ENCODE measurements at places on chromosomes 1 and 21. TPM values are rescaled to one million over a fixed set of nuclear protein-coding genes. Genes with fewer than 3 reads are reported as not detected.

DNA sequence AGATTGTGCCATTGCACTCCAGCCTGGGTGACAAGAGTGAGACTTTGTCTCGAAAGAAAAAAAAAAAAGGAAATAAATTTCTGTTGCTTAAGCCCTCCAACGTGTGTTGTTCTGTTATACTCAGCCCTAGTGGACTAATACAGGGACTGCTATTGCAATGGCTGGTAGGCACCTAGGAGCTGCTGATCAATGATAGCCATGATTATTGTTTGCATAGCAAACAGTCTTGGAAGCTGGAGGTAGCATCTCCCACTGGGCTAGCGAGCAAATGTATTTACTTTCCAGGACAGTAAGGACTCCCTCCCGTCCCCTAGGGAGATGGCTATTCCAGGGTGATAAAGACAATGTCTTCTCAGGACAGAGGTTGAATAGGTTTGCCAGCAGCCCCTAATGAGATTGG lies 13.5 kb upstream of the TNFRSF8 start:
- H3K27me3 ChIP-seq: peaks cover 10% of the 10 kb centered on the region
- H3K27ac ChIP-seq: no peak overlapping the region
- no peak for DNase-seq
- peaks cover 34% of the 10 kb centered on the region for H3K4me1 ChIP-seq
- H3K4me3 ChIP-seq: no peak overlapping the region
- no peaks in the 10 kb centered on the region for H3K36me3 ChIP-seq

GRCh38 chr1:93080179-93080823 lies 1.2 kb downstream of the MTF2 start:
- H3K4me3 ChIP-seq: peak overlapping the region; percentile 98
- H3K27me3 ChIP-seq: no peaks in the 10 kb centered on the region
- peaks cover 24% of the 10 kb centered on the region for H3K36me3 ChIP-seq
- H3K27ac ChIP-seq: peak overlapping the region; percentile 96

Gene TACSTD2
- total RNA-seq: 0.21 TPM

GRCh38 chr1:232273011-232273410 lies 356.9 kb downstream of the SIPA1L2 start:
- H3K4me3 ChIP-seq: no peak overlapping the region
- H3K4me1 ChIP-seq: no peaks in the 10 kb centered on the region
- peaks cover 8% of the 10 kb centered on the region for H3K27me3 ChIP-seq
- DNase-seq: no peak
- H3K36me3 ChIP-seq: no peaks in the 10 kb centered on the region
- no peak overlapping the region for H3K27ac ChIP-seq

- H3K4me3 ChIP-seq: no peak overlapping the region
- no peaks in the 10 kb centered on the region for H3K36me3 ChIP-seq
- peaks cover 38% of the 10 kb centered on the region for H3K27me3 ChIP-seq
- H3K4me1 ChIP-seq: peaks cover 5% of the 10 kb centered on the region
These were observed 44.2 kb upstream of the RGS2 start for GRCh38 chr1:192764675-192765074.

Gene BCL2L15
- total RNA-seq: 1.7 TPM

DNA sequence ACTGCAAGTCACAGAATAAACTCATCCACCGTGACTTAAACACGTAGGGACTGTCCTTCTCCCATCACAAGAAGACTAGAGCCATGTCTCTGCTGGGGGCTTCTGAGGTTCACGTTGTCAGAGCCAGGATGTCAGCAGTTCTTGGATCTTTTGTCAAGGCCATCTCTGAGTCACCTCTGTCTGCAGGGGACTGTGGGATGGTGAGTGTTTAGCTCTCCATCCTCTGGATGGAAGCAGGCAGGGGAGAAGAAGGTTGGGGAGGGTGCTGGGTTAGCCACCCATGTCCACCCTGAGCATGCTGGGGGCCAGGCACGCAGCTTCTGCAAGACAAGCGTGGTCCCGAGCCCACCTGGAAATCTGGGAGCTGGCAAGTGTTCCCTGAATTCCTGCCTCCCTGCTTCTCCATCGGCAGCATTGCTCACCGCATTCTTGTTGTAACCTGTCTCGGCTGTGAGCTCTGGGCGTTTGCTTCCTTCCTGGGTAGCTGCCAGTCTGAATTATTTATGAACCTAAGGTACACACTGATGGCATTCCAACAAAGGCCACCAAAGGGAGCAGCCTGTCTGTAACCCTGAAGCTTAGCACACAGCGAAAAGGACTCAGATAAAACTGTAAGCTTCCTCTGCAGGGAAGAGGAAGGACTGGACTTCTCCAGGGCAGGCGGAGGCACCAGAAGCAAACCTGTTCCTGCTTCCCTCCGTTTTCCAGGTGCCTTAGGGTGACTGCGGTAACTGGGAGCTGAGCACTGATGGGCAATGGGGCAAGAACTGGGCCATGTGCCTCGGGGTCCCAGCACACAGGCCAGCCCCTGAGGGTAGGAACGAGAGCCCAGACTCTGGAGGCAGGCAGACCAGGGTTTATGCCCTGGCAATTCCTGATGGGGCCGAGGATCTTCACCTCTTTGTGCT lies 88.6 kb downstream of the RIPK4 start:
- no peaks in the 10 kb centered on the region for H3K36me3 ChIP-seq
- H3K4me1 ChIP-seq: no peaks in the 10 kb centered on the region
- H3K4me3 ChIP-seq: no peak overlapping the region
- no peak overlapping the region for H3K27ac ChIP-seq

DNA sequence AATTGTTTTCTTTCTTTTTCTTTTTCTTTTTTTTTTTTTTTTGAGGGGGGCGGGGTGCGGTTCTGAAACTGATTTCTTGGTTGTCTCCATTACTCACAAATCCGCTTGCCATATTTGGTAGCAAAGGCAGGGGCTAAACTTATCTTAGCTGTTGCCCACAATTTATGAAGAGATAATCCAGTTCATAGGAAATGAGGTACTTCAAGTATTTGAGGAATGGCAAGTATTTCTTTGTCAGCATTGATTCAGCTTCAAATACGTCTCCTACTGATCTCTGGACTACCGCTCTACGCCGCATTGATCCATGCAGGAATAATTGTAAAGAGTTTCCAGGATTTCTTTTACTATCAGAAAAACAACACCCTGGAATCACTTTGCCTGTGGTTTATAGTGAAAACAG lies 289.2 kb upstream of the DPYD start:
- no peaks in the 10 kb centered on the region for H3K4me1 ChIP-seq
- DNase-seq: no peak
- H3K36me3 ChIP-seq: no peaks in the 10 kb centered on the region
- no peak overlapping the region for H3K27ac ChIP-seq

GRCh38 chr1:54361342-54361741 lies 44.9 kb downstream of the SSBP3 start:
- no peak overlapping the region for H3K27ac ChIP-seq
- no peak overlapping the region for H3K4me3 ChIP-seq
- no peak for DNase-seq
- H3K36me3 ChIP-seq: peaks cover 8% of the 10 kb centered on the region
- no peaks in the 10 kb centered on the region for H3K27me3 ChIP-seq

GRCh38 chr1:152495066-152495675 lies 15.4 kb upstream of the LCE5A start:
- H3K36me3 ChIP-seq: no peaks in the 10 kb centered on the region
- H3K27me3 ChIP-seq: peaks cover 6% of the 10 kb centered on the region
- DNase-seq: peak; percentile 37
- no peaks in the 10 kb centered on the region for H3K4me1 ChIP-seq
- H3K4me3 ChIP-seq: no peak overlapping the region

Gene SLC22A15
- 1.5 TPM for total RNA-seq

DNA sequence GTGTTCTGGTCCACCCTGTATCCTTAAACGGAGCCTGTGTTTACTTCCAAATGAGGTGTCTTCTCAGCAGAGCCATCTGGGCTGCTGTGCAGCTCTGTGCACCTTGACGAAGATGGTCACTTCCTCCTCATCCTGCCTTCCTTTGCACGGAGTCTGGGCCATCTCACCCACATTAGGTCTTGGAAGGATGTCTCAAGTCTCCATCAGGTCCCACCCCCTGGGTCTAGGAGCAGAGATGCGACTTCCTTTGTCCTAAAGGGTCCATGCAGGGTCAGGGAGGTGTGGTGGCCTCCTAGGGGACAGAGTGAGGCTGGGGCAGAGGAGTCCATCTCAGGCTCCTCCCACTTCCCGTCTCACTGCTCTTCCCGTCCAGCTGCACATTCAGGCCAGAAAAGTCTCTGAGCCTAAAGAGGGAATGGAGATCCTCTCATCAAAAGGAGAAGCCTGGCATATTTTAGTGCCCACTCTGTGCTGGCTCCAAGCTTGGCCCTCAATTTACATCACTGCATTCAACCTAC lies 209.2 kb downstream of the MATN1 start:
- H3K36me3 ChIP-seq: no peaks in the 10 kb centered on the region
- H3K4me1 ChIP-seq: no peaks in the 10 kb centered on the region
- no peak overlapping the region for H3K4me3 ChIP-seq

- peak; percentile 63 for DNase-seq
- peak overlapping the region; percentile 80 for H3K4me3 ChIP-seq
- H3K27ac ChIP-seq: no peak overlapping the region
- H3K4me1 ChIP-seq: peaks cover 15% of the 10 kb centered on the region
These were observed 543 bp upstream of the KCNJ10 start for GRCh38 chr1:160070243-160071163.

Gene HSF2BP
- 1.3 TPM for total RNA-seq

GRCh38 chr21:29800056-29800455 lies 139.7 kb downstream of the GRIK1 start:
- H3K4me1 ChIP-seq: no peaks in the 10 kb centered on the region
- H3K27ac ChIP-seq: no peak overlapping the region
- no peak overlapping the region for H3K4me3 ChIP-seq
- H3K27me3 ChIP-seq: peaks cover 26% of the 10 kb centered on the region
- H3K36me3 ChIP-seq: no peaks in the 10 kb centered on the region
- no peak for DNase-seq

GRCh38 chr1:7198664-7199063 lies 413.4 kb downstream of the CAMTA1 start:
- H3K4me1 ChIP-seq: no peaks in the 10 kb centered on the region
- DNase-seq: no peak
- no peak overlapping the region for H3K4me3 ChIP-seq
- no peak overlapping the region for H3K27ac ChIP-seq
- H3K36me3 ChIP-seq: no peaks in the 10 kb centered on the region
- peaks cover 7% of the 10 kb centered on the region for H3K27me3 ChIP-seq

Gene OLIG2
- total RNA-seq: not detected

GRCh38 chr1:105785021-105785420 lies 1271.5 kb upstream of the PRMT6 start:
- H3K27ac ChIP-seq: no peak overlapping the region
- no peaks in the 10 kb centered on the region for H3K4me1 ChIP-seq
- no peak for DNase-seq
- no peaks in the 10 kb centered on the region for H3K27me3 ChIP-seq
- H3K4me3 ChIP-seq: no peak overlapping the region

GRCh38 chr1:248858096-248858890 lies 592 bp downstream of the ZNF692 start:
- peak overlapping the region; percentile 94 for H3K27ac ChIP-seq
- H3K36me3 ChIP-seq: peaks cover 11% of the 10 kb centered on the region
- H3K27me3 ChIP-seq: no peaks in the 10 kb centered on the region
- peak overlapping the region; percentile 95 for H3K4me3 ChIP-seq

DNA sequence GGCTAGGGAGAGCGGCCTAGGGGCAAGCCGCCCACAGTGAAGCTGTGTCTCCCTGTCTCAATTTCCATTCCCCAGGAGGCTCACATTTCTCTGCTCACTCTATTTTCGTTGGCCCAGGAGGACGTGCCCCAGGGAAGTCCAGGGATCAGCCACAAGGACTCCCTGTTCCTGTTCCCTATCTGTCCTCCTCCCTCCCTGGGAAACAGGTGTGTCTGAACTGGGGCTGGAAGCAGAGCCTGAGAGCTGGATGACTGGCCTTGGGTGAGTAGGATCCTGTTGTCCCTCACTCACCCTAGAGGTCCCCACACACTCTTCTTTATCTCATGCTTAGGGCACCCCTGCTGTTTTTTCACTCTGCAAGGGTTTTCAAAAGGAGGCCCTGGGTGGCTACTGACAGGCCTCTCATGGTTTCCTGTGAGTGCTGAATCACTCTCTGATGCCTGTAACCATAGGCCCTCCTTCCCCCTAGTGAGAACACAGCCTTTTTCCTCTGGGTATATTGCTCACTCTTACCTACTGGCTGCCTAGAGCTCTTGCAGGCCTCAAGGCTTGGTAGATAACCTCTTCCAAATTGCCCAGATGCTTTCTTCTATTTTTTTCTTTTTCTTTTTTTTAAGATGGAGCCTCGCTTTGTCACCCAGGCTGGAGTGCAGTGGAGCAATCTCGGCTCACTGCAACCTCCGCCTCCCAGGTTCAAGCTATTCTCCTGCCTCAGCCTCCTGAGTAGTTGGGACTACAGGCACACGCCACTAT lies 3.3 kb upstream of the UTP11 start:
- peak overlapping the region; percentile 71 for H3K4me3 ChIP-seq
- H3K36me3 ChIP-seq: peaks cover 11% of the 10 kb centered on the region
- peaks cover 56% of the 10 kb centered on the region for H3K4me1 ChIP-seq
- no peaks in the 10 kb centered on the region for H3K27me3 ChIP-seq
- DNase-seq: peak; percentile 83

DNA sequence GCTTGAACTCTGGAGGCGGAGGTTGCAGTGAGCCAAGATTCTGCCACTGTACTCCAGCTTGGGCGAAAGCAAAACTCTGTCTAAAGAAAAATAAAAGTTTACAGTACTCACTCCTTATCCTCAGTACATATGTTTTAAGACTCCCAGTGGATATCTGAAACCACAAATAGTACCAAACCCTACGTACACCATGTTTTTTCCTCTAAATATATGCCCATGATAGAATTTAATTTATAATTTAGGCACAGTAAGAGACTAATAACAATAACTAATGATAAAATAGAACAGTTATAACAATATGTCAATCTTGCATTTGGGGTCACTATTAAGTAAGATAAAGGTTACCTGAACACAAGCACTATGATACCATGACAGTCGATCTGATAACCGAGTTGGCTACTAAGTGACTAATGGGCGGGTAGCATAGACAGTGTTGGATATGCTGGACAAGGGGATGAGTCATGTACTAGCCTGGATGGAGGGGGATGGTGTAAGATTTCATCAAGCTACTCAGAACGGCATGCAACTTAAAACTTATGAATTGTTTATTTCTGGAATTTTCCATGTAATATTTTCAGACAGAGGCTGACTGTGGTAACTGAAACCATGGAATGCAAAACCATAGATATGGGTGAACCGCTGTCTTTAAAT lies 43.7 kb downstream of the ST7L start:
- no peaks in the 10 kb centered on the region for H3K4me1 ChIP-seq
- no peak overlapping the region for H3K27ac ChIP-seq
- H3K4me3 ChIP-seq: no peak overlapping the region
- no peaks in the 10 kb centered on the region for H3K27me3 ChIP-seq

DNA sequence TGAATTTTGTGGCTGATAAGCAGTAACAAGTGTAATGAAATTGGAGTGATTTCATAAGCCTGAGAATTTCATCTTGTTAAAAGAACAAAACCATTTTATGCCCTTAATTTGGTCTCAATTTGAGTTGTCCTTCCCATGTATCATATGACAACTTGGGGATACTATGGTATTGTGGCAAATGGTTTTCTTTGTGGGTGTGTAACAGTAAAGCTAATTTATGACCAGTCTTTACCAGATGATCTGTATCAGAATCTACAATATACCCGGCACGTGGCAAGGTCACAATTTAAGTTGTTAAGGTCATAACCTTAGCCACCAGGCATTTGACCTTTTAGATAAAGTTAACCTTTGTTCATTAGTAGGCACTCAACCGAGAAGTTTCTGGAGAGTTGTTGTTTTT lies 9.1 kb downstream of the NFIA start:
- no peak overlapping the region for H3K27ac ChIP-seq
- H3K4me1 ChIP-seq: peaks cover 8% of the 10 kb centered on the region
- H3K36me3 ChIP-seq: peaks cover 5% of the 10 kb centered on the region
- DNase-seq: no peak

Gene KLHDC7A
- total RNA-seq: not detected

- H3K27me3 ChIP-seq: no peaks in the 10 kb centered on the region
- H3K27ac ChIP-seq: no peak overlapping the region
- no peak overlapping the region for H3K4me3 ChIP-seq
- no peaks in the 10 kb centered on the region for H3K36me3 ChIP-seq
- no peak for DNase-seq
- H3K4me1 ChIP-seq: no peaks in the 10 kb centered on the region
These were observed 226.9 kb upstream of the NRIP1 start for GRCh38 chr21:15291621-15292266.
